ENCODE measurements at places on chromosomes 12 and 14. TPM values are rescaled to one million over a fixed set of nuclear protein-coding genes. Genes with fewer than 3 reads are reported as not detected.

The NCAPD2 gene
- total RNA-seq: 62.3 TPM

The PAPLN gene
- total RNA-seq: 23.3 TPM

The KERA gene
- not detected for total RNA-seq

The TMPO gene
- 81.7 TPM for total RNA-seq

The LHX5 gene
- total RNA-seq: 0.50 TPM

The CAPZA3 gene
- not detected for total RNA-seq

The DPF3 gene
- not detected for total RNA-seq

The SLC39A2 gene
- 0.25 TPM for total RNA-seq

The TAS2R31 gene
- total RNA-seq: 2.6 TPM

The DDX24 gene
- 97.3 TPM for total RNA-seq
